ENCODE measurements at places on chromosomes 7 and 10. TPM values are rescaled to one million over a fixed set of nuclear protein-coding genes. Genes with fewer than 3 reads are reported as not detected.

- no peak for DNase-seq
Measured at GRCh38 chr7:39531818-39532217, 34.4 kb upstream of the YAE1 start.

Gene HEPACAM2
- total RNA-seq: under 0.01 TPM

DNA sequence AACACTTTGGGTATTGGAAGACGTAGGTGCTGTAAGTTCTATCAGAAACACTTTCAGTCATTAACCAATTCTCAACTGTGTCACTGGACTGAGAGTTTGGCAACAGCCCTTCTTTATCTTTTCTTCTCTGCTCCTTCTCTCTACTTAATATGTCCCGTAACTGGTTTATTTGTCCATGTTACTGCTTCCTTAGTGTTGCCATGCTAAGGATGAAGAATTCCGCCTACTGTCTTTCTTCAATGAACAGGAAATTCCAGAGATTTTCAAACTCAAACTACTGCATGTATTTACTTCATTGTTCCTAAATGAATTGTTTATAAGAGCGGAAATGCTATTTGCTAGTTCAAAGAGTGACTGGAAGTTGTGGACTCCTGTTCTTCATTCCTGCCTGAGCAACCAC is 143.7 kb downstream of the TAX1BP1 start:
- no peak for DNase-seq

DNA sequence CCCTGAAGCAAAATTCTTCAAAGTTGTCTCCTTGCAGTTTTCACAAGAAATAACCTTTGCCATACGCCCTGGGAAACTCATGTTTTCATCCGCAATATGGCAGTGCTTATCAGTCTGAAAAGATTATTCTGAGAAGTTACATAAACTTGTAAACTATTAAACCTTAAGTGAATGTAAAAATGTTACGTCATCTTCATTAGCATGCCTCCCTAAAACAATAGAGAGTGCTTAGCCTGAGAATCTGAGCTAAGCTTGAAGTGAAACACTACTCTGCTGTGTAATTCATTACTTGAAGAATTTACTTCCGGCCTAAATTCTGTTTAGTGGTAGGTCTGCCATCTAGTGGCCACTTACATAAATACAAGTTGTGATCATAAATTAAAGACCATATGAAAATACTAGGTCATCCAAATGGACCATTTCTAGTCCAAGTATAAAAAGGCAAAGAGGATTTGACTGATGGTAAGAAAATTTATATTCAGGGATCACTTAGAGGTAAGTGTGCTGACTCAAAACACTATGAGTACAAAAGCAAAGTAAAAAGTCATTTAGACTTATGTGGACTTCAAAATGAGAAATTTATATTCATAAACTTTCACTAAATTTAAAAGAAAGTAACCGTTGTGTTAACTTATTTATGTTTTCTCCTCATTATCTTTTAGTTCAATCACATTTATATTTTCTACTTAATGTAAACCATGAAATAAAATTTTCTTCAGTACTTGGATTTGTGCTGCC is 745.1 kb upstream of the LRRTM3 start:
- peak; percentile 60 for DNase-seq

Gene CALU
- 708 TPM for total RNA-seq

Gene VGF
- total RNA-seq: 0.36 TPM

Gene HOXA2
- 0.36 TPM for total RNA-seq

GRCh38 chr10:119309423-119309770 is 102.0 kb downstream of the GRK5 start:
- no peak for DNase-seq

GRCh38 chr7:142847353-142847752 is 7.5 kb upstream of the EPHB6 start:
- DNase-seq: no peak

- DNase-seq: no peak
Measured at GRCh38 chr10:124342136-124342820, 76.4 kb downstream of the OAT start.

Gene SAMD9L
- 17.7 TPM for total RNA-seq

- no peak for DNase-seq
Measured at GRCh38 chr10:82041018-82041417, 166.0 kb downstream of the NRG3 start.

- no peak for DNase-seq
Measured at GRCh38 chr10:69211524-69211923, 8.6 kb upstream of the HKDC1 start.

GRCh38 chr10:75462865-75463264 is 31.4 kb downstream of the LRMDA start:
- no peak for DNase-seq

Gene TRPV5
- not detected for total RNA-seq

DNA sequence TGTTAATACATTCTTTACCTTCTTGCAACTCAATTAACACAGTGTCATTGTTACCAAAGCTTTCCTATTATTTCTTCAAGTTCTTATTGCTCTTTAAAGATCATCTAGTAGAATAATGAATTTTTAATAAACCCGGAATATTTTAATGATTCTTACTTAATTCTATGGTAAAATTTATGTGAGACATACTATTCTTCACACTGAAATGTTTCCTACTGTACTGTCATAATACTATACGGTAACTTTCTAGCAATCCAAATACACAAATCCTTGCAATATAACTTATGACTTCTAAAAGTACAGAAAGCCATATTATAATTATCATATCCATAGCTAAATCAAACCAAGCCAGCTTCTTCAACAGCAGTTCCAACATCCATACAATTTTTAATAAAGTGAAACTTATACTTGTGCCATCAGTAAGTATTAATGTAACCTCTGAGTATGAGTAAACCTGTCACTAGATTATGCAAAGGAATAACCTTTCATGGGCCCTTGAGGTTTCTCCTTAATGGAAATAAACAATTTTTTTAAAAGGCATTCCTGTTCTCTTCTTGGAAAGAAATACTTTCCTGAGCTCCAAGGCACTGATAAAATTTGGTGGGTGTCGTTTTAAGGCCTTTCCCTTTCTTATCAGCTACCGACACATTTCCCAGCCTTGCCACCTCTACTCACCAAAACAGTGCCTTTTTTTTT is 87.4 kb downstream of the IMMP2L start:
- DNase-seq: no peak

DNA sequence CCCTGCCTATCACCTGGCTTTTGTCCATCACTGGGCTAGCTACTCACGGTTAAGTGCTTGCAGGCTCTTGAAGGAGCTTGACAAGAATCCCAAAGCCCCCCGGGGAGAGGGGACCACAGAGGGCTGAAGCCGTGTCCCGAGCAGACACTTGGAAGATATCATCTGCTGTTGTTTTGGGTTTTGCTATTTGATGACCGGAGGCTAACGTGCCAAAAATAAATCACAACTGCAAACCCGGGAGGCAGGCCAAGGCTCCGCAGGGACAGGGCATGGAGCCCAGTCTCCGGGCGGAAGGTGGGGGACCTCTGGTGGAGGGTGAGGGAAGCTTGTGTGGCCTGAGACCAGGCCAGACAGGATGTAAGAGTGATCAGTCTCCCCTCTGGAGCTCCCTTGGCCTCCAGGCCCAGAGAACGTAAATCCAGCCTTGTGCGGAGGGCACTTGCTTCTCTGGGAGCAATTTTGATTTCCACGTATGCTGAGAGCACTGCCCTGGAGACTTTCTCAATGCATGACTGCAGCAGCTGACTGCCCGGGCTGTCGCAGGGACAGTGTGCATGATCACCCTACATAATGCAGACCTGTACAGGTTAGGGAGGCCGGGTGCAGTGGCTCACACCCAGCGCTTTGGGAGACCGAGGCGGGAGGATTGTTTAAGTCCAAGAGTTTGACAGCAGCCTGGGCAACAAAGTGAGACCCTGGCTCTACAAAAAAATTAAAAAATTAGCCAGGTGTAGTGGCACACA is at the start of gene PHKG1:
TSS of gene PHKG1 (minus strand) at position 164 of the 743 bp plus-strand sequence. CDS start 4,011 bp downstream, outside the sequence.
- DNase-seq: peak; percentile 97

GRCh38 chr7:105691082-105691679 is 109.9 kb upstream of the EFCAB10 start:
- peak; percentile 76 for DNase-seq

Gene PNLIPRP2
- not detected for total RNA-seq

DNA sequence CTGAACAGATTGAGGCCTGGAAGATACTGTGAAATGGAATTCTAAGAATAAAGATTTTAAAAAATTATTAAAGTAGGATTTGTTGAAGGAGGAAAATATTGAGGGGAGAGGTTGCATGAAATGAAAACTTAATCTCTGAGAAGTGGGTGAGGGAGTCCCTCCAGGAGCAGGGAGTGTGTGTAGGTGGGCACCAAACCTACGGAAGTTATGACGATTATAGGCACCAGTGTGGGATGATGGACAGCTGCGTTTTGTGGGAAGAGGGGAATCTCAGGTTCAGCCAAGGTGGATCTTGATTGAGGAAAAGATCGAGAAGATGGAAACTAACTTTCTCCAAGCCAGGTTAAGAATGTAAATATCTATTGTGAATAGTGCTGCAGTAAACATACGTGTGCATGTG is 246.4 kb downstream of the CCDC3 start:
- DNase-seq: no peak

Gene UBE2D1
- 22.4 TPM for total RNA-seq

Gene ASB10
- total RNA-seq: not detected

- no peak for DNase-seq
Measured at GRCh38 chr10:47278152-47278473, 21.9 kb upstream of the GDF10 start.

- no peak for DNase-seq
Measured at GRCh38 chr7:132453826-132454225, 122.4 kb downstream of the PLXNA4 start.

Gene GRM8
- total RNA-seq: not detected

Gene CALCR
- not detected for total RNA-seq

Gene SPDYE1
- total RNA-seq: not detected
